SK-N-SH treated with all-trans-retinoic acid at 6 μM for 48 hours (cell line): ENCODE measurements at places on chromosomes 6 and 20.

GRCh38 chr6:73169633-73170032 is 55.7 kb downstream of the KHDC1L start:
- ATAC-seq, result no peak

DNA sequence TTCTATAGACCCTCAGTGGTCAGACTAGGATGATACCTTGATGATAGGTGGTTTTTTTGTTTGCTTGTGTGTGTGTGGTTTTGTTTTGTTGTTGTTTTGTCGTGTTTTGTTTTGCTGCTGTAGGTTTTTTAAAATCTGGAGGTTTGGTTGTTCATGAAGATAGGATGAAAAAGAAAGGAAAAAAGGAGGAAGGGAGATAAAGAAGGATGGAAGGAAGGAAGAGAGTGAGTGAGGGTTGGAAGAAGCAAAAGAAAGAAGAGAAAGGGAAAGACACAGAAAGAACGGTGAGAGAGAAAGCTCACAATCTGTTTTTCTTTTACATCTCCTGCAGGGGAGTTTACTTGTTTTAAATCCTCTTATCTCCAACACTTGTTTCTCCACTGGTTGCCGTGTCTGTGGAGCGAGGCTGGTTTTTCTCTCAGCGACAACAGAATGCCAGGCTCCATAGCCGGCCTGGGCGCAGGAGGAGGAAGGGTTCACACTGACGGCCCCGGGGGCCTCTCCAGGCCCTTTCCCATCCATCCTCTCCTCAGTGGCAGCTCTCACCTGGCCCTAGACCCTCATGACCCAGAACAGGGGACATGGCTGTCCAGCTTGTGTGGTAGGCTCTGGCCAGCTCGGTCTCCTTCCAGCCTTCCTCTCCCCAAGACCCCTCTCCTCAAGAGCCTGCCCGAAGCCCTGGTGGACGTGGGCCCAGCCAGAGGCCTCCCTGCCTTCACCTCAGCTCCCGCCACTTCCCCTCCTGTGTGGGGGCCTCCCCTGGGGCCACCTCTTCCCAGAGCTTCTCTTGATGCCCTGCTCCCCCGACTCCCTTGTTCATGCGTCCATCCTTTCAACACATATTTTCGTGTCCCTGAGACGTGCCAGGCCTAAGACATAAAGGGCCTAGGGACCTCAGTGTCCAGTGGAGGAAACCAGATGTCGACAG is 168.4 kb downstream of the VEGFA start:
- no peak for ATAC-seq

DNA sequence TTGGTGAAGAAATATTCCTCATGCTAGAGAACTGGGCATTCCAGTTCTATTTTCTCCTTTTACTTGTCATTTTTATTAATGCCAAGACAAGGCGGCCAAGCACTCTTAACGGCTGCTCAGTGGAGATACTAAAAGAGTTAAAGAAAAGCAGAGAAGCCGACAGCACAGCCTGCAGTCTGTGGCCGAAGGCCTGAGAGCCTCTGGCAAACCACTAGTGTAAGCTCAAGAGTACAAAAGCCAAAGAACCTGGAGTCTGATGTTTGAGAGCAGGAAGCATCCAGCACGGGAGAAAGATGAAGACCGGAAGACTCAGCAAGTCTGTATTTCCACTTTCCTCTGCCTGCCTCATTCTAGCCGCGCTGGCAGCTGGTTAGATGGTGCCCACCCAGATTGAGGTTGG is 167.1 kb upstream of the FUT9 start:
- no peak for ATAC-seq

- ATAC-seq, result no peak
Measured at GRCh38 chr20:15710636-15711035, 862.6 kb downstream of the KIF16B start.

DNA sequence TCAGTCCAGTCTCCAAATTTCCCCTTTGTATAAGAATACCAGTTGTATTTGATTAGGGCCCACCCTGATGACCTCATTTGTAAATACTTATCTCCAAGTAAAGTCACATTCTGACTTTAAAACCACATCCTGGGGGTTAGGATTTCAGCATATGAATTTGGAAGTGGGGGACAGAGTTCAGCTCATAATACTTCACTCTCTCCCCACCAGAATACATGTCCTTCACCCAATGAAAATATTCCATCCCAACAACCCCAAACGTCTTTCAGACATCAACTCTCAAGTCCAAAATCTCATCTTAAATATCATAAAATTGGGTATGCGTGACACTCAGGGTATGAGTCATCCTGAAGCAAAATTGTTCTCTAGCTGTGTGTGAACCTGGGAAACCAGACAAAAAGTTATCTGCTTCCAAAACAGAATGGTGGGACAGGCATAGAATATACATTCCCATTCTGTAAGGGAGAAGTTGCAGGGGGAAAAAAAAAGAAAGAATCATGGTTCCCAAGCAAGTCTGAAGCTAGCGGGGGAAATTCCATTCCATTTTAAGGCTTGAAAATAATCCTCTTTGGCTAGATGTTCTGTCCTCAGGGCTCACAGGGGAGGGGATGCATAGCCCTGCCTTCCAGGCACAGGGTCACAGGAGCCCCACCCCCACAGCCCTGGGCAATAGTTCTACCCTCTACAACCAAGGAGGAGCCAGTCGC is 113.9 kb downstream of the ADAT2 start:
- peak; percentile 65 for ATAC-seq

DNA sequence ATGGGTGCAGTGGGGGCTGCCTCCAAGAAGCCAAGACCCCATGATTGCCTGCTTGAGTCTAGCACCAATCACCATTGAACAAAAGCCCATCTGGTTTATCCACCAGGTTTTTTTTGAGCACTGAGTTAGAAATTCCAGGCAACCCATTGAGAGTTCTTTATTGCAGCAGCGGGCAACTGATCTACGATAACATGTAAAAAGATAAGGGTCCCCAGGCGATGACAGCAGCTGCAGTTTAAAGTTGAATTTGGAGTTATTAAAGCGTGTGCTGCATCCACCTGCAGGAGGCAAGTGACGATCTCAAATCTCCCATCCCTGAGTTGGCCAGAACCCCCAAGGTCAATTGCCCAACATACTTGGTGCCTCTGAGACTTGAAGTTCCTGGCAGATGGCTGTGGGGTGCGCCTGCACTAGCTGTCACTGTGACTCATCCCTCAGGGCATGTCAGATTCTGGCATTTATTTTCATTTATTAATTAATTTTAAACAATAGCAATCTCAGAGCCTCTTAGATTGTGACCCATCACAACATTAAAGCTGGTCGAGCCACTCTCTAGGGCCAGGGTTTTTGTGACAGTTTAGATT is 290.4 kb upstream of the SULF2 start:
- ATAC-seq, result no peak; the same call in 2 of the 3 replicates

GRCh38 chr6:168169624-168170023 is 90.6 kb upstream of the FRMD1 start:
- no peak for ATAC-seq

- ATAC-seq, result no peak; the same call in 2 of the 3 replicates
Measured at GRCh38 chr6:125858427-125859320, 67.9 kb downstream of the NCOA7 start.

- no peak for ATAC-seq
Measured at GRCh38 chr6:75863001-75863400, 114.0 kb downstream of the MYO6 start.

DNA sequence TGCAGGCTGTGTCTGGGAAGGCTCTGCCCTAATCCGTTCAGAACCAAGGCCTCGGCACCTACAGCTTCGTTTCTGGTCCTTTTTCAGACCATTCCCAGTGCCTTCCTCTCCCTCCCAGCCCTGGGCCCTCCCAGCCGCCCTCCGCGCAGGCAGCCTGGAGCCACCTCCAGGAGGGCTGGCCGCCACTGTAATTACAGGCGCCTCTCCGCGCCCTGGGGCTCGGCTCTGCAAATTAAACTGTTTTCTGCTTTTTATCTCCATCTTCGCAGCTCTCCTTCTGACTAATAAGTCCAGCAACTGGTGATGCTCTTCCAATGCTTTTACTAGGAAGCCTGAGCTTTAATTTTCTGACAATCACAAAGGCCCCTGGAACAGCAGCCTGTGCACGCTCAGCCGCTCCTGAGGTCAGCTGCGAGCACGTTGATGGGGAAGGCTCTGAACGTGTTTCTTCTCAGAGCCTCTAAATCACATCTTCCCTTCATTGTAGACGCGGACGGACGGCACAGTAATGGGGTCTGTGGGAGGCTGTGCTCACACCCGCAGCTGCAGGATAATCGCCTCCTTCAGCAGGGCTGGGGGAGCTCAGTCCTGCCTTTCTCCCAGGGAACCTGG is 194.6 kb downstream of the DLL1 start:
- no peak for ATAC-seq

- no peak for ATAC-seq
Measured at GRCh38 chr20:62655282-62656196, 13.2 kb downstream of the SLCO4A1 start.

DNA sequence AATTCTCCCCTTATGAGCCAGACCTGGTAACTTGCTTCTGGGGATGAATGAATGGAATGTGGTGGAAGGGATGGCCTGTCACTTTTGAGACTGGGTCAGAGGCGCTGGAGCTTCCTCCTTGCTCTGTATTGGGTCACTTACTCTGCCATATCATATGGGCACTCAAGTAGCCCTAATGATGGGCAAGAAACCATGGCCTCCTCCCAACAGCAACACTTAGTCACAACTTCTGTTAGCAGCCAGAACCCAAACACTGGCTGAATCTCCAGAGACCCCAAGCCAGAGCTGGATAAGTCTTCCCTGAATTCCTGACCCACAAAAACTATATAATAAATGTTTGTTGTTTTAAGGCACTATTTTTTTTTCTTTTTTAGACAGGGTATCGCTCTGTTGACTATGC is 5.5 kb downstream of the E2F1 start:
- no peak for ATAC-seq

GRCh38 chr6:142679907-142680700 is 264.9 kb downstream of the HIVEP2 start:
- ATAC-seq, result peak; percentile 50; the same call in 2 of the 3 replicates

DNA sequence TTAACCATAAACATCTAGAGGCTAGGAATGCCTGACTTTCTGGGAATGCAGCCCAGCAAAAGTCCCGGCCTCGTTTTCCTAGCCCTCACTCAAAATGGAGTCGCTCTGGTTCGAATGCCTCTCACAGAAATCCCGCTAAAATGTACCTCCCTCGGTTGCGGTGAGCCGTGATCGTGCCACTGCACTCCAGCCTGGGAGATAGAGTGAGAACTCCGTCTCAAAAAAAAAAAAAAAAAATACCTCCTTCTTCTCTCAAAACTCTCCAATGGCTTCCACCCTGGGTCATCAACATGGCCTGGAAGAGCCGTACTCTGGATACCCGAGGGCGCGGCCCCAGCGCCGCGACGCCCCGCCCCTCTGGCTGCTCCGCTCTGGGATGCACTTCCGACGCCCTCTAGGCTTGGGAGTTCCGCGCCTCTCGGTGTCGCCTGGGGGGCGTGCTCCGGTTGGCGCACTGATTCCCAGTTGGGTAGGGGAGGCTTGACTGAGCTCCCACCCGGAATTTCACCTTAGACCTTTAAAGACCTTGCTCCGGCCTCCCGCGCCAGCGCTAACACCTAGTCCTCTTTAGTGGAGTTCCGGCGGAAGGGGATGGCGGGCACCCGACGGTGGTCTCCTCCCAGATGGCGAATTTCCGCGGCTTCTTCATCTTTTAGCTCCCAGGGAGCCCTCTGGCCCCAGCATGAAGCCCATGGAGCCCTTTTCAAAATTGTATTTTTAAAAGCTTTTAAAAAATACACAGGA is 12.3 kb downstream of the HMGN4 start:
- ATAC-seq, result peak; percentile 58

DNA sequence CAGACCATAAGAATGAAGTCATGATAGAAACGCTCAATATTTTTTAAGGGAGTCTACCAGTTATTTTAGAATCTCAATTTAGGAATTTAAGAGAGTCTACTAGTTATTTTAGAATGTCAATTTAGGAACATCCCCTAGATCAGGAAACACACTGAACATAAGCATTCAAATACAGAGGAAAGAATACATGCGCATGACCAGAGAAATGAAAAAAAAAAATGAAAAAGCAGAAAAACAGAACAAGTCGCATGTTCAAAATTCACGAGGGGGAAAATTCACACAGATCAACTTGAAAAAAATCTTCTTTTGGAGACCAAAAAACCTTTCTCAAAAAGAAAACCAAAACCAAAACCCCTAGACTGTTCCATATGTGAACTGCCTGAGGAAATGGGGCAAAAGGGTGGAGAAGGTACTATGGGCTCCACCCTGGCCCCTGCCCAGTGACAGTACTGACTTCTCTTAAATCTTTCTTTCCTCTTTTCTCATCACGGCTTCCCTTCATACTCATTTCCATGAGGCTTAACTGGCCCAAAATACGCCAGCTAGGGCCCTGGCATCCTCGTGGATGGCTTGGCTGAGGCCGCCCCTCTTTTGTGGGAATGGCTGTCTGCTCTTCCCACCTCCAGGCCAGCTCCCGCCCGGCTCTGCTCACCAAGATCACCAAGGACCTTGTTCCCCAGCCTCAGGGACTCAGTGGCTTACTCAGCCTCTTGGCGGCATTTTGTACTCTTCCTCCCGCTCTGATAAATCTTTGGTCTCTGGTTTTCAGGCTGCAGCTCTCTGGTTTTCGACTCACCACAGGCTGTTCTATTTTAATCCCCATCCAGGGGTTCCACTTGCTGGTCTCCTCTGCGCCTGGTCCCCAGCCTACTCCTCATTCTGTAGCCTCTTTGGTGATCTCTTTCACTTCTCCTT is 11.2 kb downstream of the ZBTB2 start:
- peak; percentile 21; the same call in 2 of the 3 replicates for ATAC-seq

GRCh38 chr6:82568290-82568993 is 204.8 kb downstream of the TPBG start:
- ATAC-seq, result no peak

GRCh38 chr20:62425281-62426058 is 1.9 kb downstream of the RBBP8NL start:
- no peak for ATAC-seq

DNA sequence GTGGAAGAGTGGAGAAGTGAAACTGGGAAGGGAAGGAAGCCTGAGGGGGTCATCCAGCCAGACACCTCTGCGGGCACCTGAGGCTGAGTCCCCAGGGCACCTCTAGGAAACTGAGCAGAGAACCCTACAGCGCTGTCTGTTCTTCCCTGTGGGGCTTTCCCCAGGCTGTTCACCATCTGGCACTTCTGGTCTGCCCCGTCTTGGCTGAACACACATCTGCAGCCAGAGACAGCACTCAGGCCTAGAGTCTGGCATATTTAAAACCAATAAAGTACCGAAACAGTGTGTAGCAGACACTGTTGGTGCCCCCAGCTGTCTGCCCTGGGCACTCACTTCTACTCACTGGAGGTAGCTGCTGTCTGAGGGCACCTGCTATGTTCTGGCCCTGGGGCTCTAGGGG is 9.4 kb upstream of the ARFGEF2 start:
- peak; percentile 37; the same call in 2 of the 3 replicates for ATAC-seq

DNA sequence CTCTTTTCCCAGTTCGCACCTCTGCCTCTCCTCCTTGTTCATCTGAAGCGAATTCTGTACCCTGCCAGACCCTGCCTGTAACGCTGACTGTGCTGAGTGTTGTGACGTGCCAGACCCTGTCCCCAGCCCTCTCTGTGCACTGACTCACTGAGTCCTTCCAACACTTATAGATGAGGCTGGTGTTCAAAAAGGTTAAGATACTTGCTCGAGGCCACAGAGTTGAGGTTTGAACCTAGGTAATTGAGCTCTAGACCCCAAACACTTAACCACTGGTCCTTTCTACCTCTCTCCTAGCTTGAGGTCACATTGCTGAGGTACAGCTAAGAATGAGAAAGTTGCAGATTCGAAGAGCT is 45.7 kb upstream of the NEDD9 start:
- ATAC-seq, result no peak
